GM12891 (cell line): ENCODE measurements at places on chromosomes 16 and 17.

DNA sequence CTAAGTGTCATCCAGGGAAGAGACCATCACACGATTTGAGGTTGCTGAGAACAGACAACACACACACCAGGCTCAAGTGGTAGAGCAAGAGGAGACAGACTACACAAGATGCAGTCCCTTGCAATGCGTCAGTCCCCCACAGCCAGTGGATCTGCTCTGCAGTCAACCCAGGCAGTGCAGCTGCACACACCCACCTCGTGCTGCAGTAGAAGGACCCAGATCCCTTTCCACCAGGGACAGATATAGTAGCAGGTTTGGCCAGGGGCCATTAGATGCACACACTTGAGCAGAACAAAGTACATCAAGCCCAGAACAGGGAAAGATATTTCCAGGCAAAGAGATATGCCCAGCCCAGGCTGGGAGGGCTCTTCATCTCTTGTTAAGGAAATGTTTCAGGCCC lies 112.9 kb downstream of the GRIN2A start:
- DNase-seq = no peak

- no peak for DNase-seq
These were observed 2.2 kb upstream of the UQCRC2 start for GRCh38 chr16:21950782-21951521.

DNA sequence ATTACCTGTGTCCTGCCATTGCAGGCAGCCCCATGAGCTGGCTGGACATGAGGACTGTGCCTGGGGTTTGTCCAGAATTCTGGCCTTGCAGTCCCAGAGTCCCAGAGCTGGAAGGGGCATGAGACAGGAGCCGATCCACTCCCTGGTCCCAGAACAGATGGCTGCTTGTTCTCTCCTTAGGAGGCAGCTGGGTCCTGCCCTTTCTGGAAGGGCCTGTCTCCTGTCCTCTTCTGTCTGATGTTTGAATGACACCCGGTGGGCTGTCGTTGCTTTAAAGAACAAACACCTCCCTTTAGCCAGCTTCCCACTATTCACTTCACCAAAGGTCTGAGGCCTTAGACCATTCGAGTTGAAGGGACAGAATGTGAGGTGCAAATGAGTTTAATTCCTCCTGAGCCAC lies 63.8 kb downstream of the RAP1GAP2 start:
- DNase-seq = no peak

- DNase-seq = no peak
These were observed 41.8 kb upstream of the NUDT7 start for GRCh38 chr16:77680496-77680895.

DNA sequence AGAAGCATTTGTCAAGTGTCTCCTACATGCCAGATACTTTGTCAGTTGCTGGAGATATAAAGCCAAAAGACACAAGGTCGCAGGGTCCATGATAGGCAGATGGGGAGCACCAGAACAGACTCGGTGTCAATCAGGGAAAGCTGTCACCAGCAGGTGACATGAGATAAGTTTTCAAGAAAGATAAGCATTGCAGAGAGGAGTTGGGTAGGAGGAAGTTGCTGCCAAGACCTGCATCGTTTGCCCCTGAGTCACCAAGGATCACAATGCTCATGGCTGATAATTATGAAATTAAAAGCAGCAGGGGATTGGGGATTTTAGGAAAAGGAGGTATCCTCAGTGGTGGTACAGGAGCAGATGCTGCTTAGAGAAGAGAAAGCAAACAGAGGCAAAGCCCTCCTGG lies 551.1 kb upstream of the CDH11 start:
- DNase-seq = no peak

- no peak for DNase-seq
These were observed 1.1 kb downstream of the SGF29 start for GRCh38 chr16:28554634-28555423.

DNA sequence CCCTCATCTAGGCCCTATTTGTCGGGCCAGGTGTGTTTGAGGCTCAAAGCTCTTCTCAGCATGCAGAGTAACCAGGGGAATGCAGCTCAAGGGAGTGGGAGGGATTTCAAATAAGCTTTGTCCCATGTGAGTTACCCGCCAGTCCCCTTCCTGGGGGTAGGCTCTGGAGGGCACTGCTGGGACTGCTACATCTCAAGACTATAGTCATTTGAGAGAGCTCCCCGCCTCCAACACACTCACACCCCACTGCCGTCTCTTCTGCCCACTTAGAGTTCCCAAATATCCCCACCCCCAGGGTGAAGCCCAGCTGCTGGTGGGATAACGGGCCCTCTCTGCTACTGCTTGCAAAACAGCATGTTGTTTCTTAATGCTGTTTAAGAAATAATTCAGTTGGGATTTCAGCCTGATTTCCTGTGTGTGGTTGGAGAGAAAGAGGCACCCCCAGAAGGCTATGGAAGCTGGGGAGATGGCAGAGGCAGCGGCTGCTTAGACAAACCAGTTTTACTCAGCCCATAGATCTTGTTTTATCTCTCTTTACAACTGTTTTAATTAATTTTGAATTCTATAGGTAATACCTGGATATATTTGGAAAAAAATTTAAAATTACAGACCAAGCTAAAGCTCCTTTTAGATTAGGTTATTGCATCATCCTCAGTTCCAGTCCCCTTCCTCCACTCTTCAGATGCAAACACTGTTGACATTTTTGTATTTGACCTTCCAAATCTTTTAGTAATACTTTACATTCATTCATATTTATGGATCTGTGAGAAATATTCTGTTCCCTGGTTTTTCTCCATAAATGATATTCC lies 4.1 kb upstream of the MPO start:
- DNase-seq = no peak
